ENCODE measurements at places on chromosomes 5 and 9.
A peak's percentile ranks its signal among the peaks of the same experiment; 100 is the strongest.

- H3K27me3 ChIP-seq, result peaks cover 26% of the 10 kb centered on the region
- no peak overlapping the region for H3K4me3 ChIP-seq
- H3K36me3 ChIP-seq, result no peaks in the 10 kb centered on the region
- no peak overlapping the region for H3K27ac ChIP-seq
Measured at GRCh38 chr9:133428617-133429101, 6.5 kb downstream of the ADAMTS13 start.

DNA sequence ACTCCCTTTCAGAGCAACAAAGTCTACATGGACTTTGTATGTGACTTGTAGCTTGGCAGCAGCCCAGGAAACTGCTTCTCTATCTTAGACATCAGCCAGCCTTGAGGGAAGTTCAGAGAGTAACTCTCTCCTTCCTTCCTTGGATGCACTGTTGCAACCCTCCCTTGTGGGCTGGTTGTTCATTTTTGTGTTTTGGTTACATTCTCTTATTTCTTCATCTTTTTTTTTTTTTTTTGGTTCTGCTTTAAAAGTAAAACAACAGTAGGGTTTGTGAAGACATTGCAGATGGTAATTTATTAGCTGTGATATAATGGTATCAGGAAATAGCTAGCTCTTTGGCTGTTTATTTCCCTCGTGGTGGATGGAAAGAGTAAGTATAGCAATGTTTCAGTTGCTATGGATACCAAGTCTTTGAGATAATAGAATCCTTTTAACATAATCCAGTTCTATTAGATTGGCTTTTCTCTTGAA lies 97.9 kb upstream of the MAMDC2 start:
- H3K36me3 ChIP-seq, result no peaks in the 10 kb centered on the region
- H3K27me3 ChIP-seq, result peaks cover 8% of the 10 kb centered on the region
- H3K4me3 ChIP-seq, result no peak overlapping the region
- H3K4me1 ChIP-seq, result no peaks in the 10 kb centered on the region

GRCh38 chr5:115558388-115558956 lies 13.9 kb upstream of the FEM1C start:
- no peak overlapping the region for H3K4me3 ChIP-seq
- peaks cover 9% of the 10 kb centered on the region for H3K4me1 ChIP-seq
- no peak for DNase-seq
- peaks cover 19% of the 10 kb centered on the region for H3K27me3 ChIP-seq
- H3K27ac ChIP-seq, result no peak overlapping the region

DNA sequence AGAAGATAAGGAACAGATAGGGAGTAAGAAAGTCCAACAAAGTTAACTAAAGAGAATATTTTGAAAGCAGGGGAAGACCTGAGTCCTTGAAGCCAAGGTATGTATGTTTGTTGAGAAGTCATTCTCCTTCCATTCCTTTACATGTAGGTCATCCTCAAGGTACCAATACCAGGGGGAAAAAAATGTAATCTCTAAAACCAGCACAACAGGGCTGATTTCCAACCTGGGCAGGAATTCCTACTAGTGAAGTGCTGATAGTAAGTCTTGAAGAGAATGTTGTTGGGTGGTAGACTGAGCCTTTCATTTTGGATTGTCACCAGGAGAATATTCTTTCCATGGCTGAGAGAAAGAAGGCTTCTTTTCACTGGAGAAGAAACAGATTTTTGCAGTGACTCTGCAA lies 117.1 kb upstream of the ZNF462 start:
- H3K27me3 ChIP-seq, result no peaks in the 10 kb centered on the region
- H3K27ac ChIP-seq, result no peak overlapping the region
- H3K36me3 ChIP-seq, result no peaks in the 10 kb centered on the region
- no peak for DNase-seq

GRCh38 chr9:70113403-70114022 lies 69.9 kb downstream of the MAMDC2 start:
- H3K4me1 ChIP-seq, result peaks cover 3% of the 10 kb centered on the region
- no peak overlapping the region for H3K27ac ChIP-seq
- H3K36me3 ChIP-seq, result no peaks in the 10 kb centered on the region

GRCh38 chr5:84036842-84037241 lies 316.2 kb upstream of the HAPLN1 start:
- no peak overlapping the region for H3K4me3 ChIP-seq
- H3K27ac ChIP-seq, result no peak overlapping the region
- no peaks in the 10 kb centered on the region for H3K4me1 ChIP-seq
- H3K36me3 ChIP-seq, result no peaks in the 10 kb centered on the region

DNA sequence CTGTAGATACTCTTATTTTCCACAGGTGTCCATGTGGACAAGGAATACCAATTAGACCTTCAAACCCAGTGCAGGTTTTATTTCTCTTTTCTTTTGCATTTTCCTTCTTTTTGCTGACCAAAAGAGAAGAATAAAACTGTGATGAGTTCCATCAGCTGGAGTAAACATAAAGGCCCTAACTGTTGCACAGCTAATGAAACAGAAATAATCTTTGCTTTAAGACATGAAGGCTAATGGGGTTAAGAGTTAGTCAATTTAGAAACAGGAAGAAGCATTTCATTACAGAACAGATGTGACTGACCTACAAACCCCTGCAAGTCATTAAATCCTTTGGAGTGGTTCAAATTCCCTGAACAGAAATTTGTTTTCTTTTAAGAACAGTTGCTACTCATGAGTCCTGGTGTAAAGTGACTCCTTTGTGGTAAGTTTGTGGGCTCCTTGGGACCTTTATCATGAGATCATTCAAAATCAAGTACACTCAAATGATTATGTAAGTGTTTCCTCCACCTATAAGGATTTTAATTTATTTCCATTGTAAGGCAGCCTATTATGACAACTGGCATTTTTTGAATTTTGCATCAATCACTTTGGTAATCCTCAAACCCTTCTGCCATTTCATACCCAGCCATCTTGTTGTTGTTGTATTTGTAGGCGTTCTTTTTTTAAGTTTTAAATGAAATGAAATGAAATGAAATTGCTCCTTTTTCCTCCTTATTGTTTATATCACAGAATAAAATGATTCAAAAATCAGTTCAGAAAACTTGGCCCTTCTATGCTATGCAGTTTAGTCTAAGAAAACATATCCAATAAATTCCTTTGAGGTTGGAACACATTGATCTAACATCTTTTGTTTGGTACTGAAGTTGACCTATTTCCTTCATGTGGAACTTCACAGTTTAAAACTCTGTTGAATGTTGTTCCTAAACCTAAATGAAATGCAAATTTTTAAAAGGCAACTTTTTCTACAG lies 1.3 kb downstream of the MINAR2 start:
- H3K27me3 ChIP-seq, result no peaks in the 10 kb centered on the region
- no peaks in the 10 kb centered on the region for H3K4me1 ChIP-seq
- H3K36me3 ChIP-seq, result no peaks in the 10 kb centered on the region
- no peak overlapping the region for H3K27ac ChIP-seq

- peaks cover 55% of the 10 kb centered on the region for H3K4me1 ChIP-seq
- H3K27ac ChIP-seq, result peak overlapping the region; percentile 71
- peaks cover 2% of the 10 kb centered on the region for H3K36me3 ChIP-seq
- no peak for DNase-seq
- H3K27me3 ChIP-seq, result no peaks in the 10 kb centered on the region
Measured at GRCh38 chr5:142821733-142822487, 51.7 kb downstream of the ARHGAP26 start.

DNA sequence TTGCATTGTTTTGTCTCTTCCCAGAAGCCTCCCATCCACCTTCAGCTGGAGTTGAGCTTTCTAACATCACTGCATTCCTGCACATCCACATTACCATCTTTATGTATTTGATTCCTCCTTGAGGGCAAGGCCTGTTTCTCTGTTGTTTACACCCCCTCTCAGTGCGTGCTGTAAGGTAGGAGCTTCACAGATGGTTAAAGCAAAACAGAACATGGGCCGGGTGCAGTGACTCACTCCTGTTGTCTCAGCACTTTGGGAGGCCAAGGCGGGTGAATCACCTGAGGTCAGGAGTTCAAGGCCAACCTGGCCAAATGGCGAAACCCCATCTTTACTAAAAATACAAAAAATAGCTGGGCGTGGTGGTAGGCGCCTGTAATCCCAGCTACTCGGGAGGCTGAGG lies 110.9 kb downstream of the KCNIP1 start:
- H3K4me3 ChIP-seq, result no peak overlapping the region
- H3K27me3 ChIP-seq, result peaks cover 2% of the 10 kb centered on the region
- H3K27ac ChIP-seq, result no peak overlapping the region
- H3K4me1 ChIP-seq, result peaks cover 6% of the 10 kb centered on the region
- no peak for DNase-seq

GRCh38 chr5:9716838-9717281 lies 86.7 kb upstream of the TAS2R1 start:
- no peaks in the 10 kb centered on the region for H3K36me3 ChIP-seq
- H3K4me3 ChIP-seq, result no peak overlapping the region
- DNase-seq, result no peak
- H3K27me3 ChIP-seq, result no peaks in the 10 kb centered on the region
- H3K4me1 ChIP-seq, result no peaks in the 10 kb centered on the region
- H3K27ac ChIP-seq, result no peak overlapping the region

GRCh38 chr5:39446231-39446630 lies 21.5 kb upstream of the DAB2 start:
- no peaks in the 10 kb centered on the region for H3K4me1 ChIP-seq
- DNase-seq, result no peak
- peaks cover 2% of the 10 kb centered on the region for H3K27me3 ChIP-seq
- H3K36me3 ChIP-seq, result no peaks in the 10 kb centered on the region

DNA sequence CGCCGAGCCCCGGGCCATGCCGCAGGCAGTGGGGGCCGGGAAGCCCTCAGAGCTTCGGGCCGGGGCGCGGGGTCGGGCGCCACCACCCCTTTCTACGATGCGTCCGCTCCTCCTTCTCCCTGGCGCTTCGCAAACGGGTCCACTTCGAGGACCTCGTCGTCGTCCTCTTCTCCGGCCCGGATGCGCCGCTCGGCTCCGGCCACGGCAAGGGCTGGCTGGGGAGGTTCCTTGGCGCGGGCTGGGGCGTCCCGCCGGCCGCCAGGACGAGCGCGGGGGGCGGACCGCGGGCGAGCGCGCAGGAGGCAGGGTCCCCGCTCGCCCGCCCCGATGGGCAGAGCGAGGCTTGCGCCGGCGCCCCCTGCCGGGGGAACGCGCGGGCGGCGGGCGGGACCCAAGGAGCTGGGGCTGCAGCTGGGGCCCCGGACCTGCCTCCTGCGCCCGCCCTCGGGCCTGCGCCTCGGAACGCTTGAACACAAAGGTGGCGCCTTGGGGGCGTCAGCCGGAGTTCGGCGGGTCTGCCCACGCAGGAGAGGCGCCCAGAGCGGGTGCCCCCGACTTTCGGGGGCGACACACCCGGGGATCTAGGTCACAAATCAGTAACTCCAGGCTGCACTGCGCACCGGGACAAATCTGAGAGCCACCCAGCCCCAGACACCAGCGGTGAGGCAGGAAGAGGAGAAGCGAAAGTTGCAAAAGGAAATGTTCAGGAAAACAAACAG lies at the start of gene ROR2:
Gene ROR2 (minus strand): TSS at position 283 of the 719 bp plus-strand sequence.
- peaks cover 8% of the 10 kb centered on the region for H3K4me1 ChIP-seq
- peaks cover 68% of the 10 kb centered on the region for H3K27me3 ChIP-seq
- H3K27ac ChIP-seq, result no peak within 1 kb of the TSS
- H3K36me3 ChIP-seq, result no peaks in the 10 kb centered on the region
- peak within 1 kb of the TSS; percentile 80 for H3K4me3 ChIP-seq

DNA sequence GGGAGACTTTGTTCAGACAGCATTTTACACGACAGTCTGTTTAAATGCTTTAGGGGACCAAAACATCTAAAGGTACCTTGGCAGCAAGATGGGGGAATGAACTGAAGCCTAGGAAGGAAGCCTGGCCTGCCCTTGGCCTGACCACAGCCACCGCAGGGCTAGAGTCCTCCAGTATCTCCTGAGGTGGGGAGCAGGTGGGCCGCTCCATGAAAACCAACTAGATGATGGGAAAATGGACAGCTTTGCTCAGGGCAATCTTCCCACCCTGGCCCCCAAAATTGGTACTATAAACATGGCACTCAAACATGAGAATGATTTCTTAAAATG lies 153.3 kb downstream of the AUH start:
- H3K4me1 ChIP-seq, result peaks cover 46% of the 10 kb centered on the region
- peak overlapping the region; percentile 68 for H3K4me3 ChIP-seq
- no peaks in the 10 kb centered on the region for H3K27me3 ChIP-seq
- H3K27ac ChIP-seq, result peak overlapping the region; percentile 98
- DNase-seq, result no peak

GRCh38 chr5:90967851-90968250 lies 409.3 kb downstream of the ADGRV1 start:
- H3K27me3 ChIP-seq, result peaks cover 2% of the 10 kb centered on the region
- H3K4me1 ChIP-seq, result peaks cover 2% of the 10 kb centered on the region
- no peak for DNase-seq
- no peak overlapping the region for H3K27ac ChIP-seq

GRCh38 chr5:34574936-34575467 lies 81.1 kb upstream of the RAI14 start:
- H3K4me3 ChIP-seq, result no peak overlapping the region
- no peaks in the 10 kb centered on the region for H3K4me1 ChIP-seq
- no peak overlapping the region for H3K27ac ChIP-seq
- DNase-seq, result no peak
- no peaks in the 10 kb centered on the region for H3K36me3 ChIP-seq

DNA sequence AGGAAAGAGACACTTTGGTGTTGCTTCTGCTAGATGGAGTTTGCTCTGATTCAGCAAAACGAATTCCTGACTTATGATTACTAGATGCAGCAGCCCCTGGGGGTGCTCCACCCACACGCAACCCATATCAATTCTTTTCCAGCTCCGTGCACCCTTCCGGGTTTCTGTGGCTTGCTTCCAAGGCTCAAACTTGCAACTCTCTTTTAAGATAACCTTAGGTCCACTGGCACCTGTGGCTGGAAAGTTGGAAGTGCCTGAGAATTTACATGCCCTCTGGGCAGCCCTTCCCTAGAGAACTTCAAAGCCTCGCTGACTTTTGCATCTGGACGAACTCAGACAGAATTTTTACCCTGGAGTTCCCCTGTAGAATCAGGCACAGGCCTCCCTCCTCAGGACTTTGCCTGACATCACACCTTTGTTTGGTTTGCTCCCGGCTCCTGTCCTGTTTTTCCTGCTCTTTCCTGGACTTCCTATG lies 224.9 kb downstream of the SNX18 start:
- no peak overlapping the region for H3K27ac ChIP-seq
- H3K27me3 ChIP-seq, result peaks cover 4% of the 10 kb centered on the region
- peak; percentile 53 for DNase-seq
- peaks cover 3% of the 10 kb centered on the region for H3K36me3 ChIP-seq
- no peak overlapping the region for H3K4me3 ChIP-seq

DNA sequence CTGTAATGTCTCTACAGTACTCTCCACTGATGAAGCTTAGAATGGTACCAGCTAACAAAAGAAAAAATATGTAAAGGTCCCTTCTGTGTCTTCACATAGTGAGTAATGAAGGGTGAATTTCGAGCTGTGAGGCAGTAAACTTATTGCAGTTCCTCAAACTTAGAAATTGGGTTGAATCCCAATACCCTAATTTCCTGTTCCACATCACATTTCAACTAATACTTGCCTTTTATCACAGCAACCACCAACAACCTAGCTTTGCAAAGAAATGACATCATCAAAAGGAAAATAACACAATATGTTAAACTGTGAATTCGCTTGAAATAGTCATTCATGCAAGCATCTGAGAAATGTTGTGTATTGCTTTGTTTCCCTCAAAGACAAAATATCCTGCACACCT lies 9.4 kb upstream of the TNFAIP8 start:
- H3K27me3 ChIP-seq, result no peaks in the 10 kb centered on the region
- peak overlapping the region; percentile 88 for H3K27ac ChIP-seq
- H3K4me1 ChIP-seq, result peaks cover 84% of the 10 kb centered on the region
- no peak for DNase-seq
- peaks cover 39% of the 10 kb centered on the region for H3K36me3 ChIP-seq
- H3K4me3 ChIP-seq, result peak overlapping the region; percentile 73
